Mucosa of descending colon (tissue), 3 donors: ENCODE measurements at places on chromosomes 1 and 21. TPM values are rescaled to one million over a fixed set of nuclear protein-coding genes. Genes with fewer than 3 reads are reported as not detected.
A peak's percentile ranks its signal among the peaks of the same experiment; 100 is the strongest.

DNA sequence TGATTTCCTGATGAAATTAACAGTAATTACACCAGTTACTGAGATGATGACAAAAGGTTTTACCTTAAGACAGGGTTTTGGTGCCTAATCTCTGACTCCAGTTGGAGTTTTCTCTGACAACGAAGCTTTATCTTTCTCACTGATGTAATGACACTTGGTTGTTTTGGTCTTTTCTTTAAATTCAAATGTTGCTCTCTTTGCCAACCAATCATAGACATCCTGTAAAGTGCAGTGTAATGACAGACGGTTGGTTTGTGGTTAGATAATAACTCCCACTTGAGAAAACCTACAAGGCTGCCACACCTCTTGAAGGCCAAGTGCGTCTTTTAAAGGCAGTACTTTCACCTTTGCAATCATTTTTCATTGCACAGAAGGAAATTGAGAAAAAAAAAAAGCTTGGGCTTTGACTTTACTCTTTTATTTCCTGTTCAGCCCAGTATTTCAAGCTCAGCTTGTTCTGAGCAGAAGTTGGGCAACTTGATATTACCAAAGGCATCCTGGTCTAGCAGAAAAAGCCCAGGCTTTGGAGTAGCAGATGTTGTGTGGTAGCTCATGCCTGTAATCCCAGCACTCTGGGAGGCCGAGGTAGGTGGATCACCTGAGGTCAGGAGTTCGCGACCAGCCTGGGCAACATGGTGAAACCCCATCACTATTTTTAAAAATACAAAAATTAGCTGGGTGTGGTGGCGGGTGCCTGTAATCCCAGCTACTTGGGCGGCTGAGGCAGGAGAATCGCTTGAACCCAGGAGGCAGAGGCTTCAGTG, 14.9 kb downstream of the PDIK1L start:
- DNase-seq: peak; percentile 48

The AMPD1 gene
- total RNA-seq: 2.0 TPM

DNA sequence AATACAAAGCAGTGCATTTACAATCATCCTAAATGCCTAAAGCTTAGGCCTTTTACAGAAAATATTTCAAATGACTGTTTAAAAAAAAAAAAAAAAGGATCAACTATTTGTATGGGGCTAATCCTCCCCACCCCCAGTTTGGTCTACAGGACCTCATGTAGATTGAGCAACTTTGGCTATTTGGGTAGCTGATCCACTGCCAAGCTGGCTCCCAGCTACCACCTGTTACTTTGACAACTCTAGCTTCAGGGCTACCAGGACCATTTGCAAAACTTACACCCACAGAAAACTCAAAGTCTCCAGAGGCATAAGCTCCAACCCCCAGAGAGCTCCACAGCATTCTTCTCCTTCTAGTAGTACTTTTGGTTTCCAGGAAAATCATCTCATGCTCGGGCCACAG, 29.4 kb downstream of the JAK1 start:
- DNase-seq: no peak

The TAF13 gene
- 52.8 TPM for total RNA-seq

GRCh38 chr1:117570988-117571409, 34.8 kb upstream of the TENT5C start:
- peak; percentile 66 for DNase-seq

- DNase-seq: no peak
Measured at GRCh38 chr1:27824411-27824810, 6.2 kb upstream of the PPP1R8 start.
